ENCODE measurements at places on chromosomes 6 and 20. TPM values are rescaled to one million over a fixed set of nuclear protein-coding genes. Genes with fewer than 3 reads are reported as not detected.
A peak's percentile ranks its signal among the peaks of the same experiment; 100 is the strongest.

Gene ENPP3
- 0.58 TPM for total RNA-seq

Gene MICB
- total RNA-seq, result 19.7 TPM

Gene BCL2L1
- total RNA-seq, result 107 TPM

Gene GRM1
- not detected for total RNA-seq

- no peak for DNase-seq
These were observed 84.8 kb downstream of the ELOVL5 start for GRCh38 chr6:53263917-53264316.

GRCh38 chr20:24585796-24586522 lies 116.5 kb downstream of the SYNDIG1 start:
- DNase-seq, result no peak

GRCh38 chr6:109793792-109794191 lies 102.7 kb downstream of the FIG4 start:
- peak; percentile 41 for DNase-seq

All from activated CD4-positive, alpha-beta T cell treated with anti-CD3 and anti-CD28 coated beads for 36 hours (primary cell).